CD4-positive, alpha-beta T cell (primary cell): ENCODE measurements at places on chromosomes 12 and 14.

DNA sequence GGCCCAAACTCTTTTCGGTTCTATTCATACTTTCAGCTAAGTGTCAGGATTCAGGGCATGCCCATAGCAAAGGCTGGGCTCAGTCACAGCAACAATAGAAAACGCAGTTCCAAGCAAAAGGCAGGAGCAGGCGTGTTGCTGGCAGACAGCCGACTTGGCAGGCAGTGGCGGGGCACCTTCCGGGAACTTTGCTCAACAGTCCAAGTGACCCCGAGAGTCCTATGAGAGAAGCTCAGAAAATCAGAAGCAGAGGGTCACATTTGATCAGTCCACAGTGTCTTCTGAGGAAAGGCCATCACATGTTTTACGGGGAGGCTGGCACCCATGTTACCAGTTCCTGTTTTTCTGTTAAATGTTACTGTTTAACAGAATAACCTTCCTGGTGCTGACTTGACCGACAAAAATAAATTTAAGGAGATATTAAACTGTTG, 115.0 kb downstream of the DACT1 start:
- DNase-seq, result no peak

DNA sequence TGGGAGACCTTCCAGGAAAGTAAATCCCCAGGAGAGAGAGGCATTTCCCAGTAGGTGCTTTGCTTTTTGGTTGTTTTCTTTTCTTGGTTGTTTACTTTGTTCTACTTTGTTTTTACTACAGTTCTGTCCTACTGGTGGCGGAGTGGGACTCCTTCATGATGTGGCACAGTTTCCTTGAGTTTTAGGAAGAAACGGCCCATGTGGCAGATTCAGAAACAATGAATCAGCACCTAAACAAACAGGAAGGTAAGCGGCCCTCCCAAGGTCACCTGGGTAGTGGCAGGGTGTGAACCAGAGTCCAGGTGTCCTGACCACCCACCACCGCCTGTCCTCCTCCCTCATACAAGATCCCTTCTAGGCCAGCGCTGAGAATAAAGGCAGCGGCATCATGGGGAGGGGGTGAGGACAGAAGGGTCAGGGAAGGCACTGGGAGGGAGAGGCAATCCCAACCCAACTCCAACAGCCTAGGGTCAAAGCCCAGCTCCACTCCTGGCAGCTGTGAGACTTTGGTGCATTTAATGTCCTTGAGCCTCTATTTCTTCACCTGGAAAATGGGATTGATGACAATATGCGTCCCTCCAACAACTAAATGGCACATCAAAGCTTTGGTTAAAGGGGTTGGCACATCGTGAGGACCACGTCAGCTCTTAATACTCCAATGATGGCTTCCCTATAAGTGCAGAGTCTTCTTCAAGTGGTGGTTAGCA, 111.5 kb upstream of the BCL2L14 start:
- no peak for DNase-seq

- no peak for DNase-seq
Measured at GRCh38 chr14:105023791-105024480, 3.1 kb upstream of the CDCA4 start.

DNA sequence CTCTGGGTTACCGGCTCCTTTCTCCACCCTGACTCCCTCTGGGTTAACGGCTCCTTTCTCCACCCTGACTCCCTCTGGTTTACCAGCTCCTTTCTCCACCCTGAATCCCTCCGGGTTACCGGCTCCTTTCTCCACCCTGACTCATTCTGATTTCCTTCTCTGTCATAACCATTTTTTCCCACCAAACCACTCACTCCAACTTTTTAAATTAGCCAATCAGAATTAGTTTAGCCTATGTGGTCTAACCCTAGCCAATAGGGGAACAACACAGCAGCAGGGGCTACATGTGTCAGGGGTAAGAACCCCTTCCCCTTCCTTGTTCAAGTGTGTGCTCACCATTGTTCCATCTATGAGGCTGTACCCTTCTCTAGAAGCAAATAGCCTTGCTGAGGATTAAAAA, 98.4 kb upstream of the RBM19 start:
- no peak for DNase-seq

GRCh38 chr14:79660053-79660939, 551.0 kb downstream of the DIO2 start:
- DNase-seq, result no peak

GRCh38 chr14:61281186-61281947, at the start of gene TMEM30B:
TSS of gene TMEM30B (minus strand) at chr14:61281338. CDS start at chr14:61281147, 191 bp downstream.
- DNase-seq, result peak; percentile 19

- DNase-seq, result peak; percentile 70
Measured at GRCh38 chr12:7092229-7092985, at the start of gene C1R. TSS of gene C1R (minus strand) at chr12:7092445. CDS start at chr12:7092388, 57 bp downstream.

DNA sequence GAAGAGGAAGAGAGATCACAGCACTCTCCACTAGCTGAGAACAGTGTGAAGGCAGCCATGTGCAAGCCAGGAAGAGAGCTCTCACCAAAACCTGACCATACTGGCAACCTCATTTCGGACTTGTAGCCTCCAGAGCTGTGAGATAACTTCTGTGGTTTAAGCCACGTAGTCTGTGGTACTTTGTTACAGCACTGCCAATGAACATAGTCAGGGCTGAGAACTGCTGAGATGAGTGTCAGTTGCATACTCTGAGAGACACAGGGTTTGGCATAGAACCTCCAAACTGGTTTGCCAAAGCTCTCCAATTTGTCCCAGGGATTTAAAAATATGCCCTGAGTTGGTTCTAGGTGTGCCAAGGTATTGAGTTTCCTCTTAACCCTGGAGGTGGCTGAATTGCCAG, 218.6 kb downstream of the ATP23 start:
- no peak for DNase-seq

- DNase-seq, result no peak
Measured at GRCh38 chr12:879641-880040, 69.9 kb downstream of the RAD52 start.

DNA sequence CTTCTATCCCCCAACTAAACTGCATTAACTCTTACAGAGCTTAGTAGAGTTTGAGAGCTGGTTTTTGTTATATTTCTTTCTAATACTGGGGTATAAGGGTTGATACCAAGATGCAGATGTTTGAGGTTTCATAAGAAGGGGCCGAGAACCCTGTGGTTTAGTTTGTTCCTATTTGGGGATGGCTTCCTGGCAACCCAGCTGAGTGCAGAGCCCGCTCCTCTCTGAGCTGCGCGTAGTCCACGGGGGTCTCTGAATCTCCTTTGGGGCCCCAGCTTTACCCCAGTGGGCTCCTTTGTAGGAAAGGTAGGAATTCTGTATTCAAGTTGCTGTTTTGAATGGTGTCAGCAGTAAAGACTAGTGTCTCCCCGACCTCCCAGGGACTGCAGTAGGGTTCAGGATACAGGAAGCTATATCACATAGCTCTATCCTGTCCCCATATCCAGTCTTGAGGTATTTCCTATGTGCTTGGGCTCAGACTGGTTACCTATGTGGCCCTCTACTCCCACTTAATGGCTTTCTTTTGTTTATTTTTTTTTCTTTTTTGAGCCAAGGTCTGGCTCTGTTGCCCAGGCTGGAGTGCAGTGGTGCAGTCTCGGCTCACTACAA, 25.4 kb downstream of the PLXNC1 start:
- no peak for DNase-seq

DNA sequence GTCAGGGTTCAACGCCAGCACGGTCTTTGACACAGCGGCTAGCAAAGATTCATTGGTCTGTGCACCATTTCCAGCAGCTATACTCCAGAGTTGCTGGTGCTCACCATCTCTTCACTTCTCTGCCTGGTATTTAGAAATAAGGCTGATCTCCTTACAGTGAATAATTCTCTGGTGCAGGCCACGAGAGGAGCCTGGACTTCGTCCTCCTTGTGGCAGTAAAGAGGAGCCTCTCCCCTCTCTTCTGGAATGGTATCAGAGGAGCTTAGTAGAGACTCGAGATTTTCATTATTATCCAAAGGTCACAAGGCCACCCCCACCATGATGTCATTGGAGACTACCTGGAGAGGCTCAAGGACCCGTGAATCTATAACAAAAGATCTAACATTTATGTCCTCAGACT, 30.8 kb upstream of the BCL2L14 start:
- DNase-seq, result no peak

- DNase-seq, result no peak
Measured at GRCh38 chr12:122067548-122067947, 11.0 kb upstream of the MLXIP start.

GRCh38 chr14:61346221-61346620, 24.8 kb downstream of the PRKCH start:
- DNase-seq, result no peak

DNA sequence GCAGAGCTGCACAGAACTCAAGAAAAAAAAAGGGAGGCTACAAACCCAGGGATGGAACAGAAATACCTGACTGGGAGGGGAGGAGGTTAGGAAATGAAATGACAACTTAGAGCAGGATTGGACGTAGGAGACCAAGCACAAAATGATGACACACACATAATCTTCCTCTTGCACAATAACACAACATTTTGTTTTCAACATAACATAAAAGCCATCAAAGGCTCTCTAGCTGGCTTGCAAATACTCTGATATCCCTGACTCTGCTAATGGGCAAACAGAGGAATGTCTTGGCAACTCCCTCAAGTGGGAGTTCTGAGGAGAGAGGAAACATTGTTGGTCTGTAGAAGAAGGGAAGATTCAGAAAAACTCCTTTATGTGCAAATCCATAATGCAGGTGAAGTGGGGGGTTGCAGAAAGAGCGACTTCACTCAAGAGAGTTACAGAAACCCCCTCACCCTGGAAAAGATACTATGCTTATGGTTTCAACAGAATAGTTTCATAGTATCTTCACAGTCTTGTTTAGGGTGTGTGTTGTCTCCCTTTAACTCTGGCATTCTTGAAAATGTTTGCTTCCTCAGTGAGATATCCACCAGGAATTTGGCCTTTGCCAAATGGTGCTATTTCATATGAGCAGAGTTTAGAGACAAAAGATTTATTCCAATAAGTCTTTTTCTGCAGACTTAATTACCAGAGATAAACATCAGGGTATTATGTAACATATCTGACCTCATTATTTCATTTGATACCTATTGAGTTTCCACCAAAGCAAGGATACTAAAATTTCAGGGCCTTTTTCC, 43.8 kb upstream of the LTBP2 start:
- no peak for DNase-seq

GRCh38 chr12:25365340-25365730, 114.6 kb upstream of the KRAS start:
- DNase-seq, result no peak

GRCh38 chr12:1920971-1921370, 2.5 kb upstream of the CACNA2D4 start:
- DNase-seq, result no peak

DNA sequence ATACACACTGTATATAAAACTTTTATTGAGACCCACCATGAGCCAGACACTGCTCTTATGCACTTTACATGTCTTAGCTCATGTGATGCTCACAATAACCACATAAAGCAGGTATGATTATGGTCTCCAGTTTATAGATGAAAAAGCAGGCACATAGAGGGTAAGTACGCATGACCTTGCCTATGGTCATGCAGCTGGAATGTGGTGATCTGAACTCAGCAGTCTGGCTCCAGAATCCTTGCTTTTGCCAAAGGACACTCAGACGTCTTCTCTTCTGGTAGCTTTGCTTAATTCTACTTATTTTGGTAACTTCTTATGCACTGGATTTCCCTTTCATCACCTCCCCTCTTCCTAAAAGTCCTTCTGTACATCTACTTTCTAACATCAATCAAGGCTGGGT, 103.3 kb upstream of the CRY1 start:
- no peak for DNase-seq
